ENCODE measurements at places on chromosomes 12 and 14.

- DNase-seq: no peak
Measured at GRCh38 chr12:13071305-13072280, 27.4 kb downstream of the FAM234B start.

DNA sequence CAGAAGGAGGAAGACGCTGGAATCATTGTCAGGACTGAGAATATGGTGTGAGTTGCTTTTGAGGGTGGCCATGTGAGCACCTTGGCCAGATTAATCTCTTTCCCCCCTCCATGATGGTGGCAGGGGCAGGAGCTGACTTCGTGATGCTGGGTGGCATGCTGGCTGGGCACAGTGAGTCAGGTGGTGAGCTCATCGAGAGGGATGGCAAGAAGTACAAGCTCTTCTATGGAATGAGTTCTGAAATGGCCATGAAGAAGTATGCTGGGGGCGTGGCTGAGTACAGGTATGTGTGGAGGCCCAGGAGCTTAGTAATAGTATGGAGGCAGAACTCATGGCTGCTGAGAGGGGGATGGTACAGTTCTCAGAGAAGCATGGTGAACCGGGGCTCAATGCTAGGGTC is 4.3 kb downstream of the TINF2 start:
- no peak for DNase-seq

DNA sequence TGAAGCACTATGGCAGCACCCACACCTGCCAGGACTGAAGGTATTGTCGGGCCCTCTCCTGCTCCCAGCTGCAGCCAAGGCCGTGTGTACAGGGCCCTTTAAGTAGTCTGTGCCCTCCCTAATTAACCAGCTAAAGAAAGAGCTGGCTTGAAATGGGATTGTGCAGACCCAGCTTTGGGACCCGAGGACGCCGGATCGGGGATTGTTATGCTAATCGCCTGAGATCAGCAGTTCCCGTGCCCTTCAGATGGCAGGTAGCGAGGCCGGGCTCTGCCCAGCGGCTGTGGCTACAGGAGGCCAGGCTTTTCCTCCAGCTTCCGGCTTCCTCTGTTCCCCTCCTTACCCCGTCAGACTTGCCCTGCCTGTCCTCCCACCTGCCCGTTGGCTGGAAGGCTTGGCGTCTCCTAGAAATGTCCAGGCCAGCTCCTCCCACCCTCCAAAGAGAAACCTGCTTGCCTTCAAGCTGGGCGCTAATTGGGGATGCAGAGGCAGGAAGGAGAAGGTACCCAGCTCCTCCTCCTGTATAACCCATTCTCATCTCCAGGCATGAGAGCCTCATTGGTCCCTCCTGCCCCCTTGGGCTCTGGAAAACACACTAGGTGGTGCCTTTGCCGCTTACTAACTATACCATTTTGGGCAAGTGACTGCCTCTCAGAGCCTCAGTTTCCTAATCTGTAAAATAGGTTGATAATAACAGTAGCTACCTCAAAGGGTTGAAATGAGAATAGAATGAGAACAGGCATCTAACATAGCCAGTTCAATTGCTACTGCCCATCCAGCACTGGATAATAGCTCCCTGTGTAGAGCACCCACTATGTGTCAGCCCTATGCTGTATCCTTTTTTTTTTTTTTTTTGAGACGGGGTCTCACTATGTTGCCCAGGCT is 25.8 kb upstream of the MSI1 start:
- DNase-seq: peak; percentile 29

- no peak for DNase-seq
Measured at GRCh38 chr12:83389237-83389996, 702.7 kb downstream of the TMTC2 start.

DNA sequence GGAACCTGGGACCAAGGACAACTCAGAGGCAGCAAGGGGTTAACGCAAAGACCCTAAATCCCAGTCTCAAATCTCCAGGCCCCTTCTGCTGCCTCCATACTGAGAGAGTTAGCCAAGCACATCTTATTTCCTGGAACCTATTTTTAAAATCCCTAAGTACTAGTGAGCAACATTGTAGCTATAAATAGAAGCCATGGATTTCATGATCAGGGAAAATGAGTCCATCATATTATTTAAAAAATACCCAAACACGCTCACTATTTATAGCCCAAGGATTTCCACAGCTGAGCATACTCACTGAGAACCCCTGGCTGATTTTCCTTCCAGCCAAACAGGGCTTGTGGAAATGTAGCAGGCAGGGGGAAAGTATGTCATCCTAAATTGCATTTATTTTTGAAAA is 19.4 kb upstream of the TUNAR start:
- no peak for DNase-seq

GRCh38 chr12:116262741-116263140 is 14.8 kb downstream of the MED13L start:
- DNase-seq: no peak

DNA sequence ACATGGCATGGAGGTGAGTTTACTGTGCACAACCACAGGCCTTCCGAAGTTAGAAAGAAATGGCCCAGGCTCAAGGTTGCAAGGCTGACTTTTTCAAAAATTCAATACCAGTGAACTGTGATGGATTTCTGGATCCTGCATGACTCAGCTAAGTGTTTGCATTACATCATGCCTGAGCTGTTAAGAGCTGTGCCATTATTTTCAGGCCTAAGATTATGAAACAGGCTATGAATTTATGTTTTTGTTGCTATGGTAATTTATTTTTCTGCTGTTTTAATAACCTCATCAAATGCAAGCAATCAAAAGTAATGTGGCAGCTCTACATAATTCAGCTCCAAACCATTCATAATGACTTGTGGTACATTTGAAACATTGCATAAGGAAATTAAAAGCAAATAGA is 457.7 kb upstream of the TMEM132C start:
- DNase-seq: no peak

GRCh38 chr12:16076970-16077522 is 165.9 kb downstream of the DERA start:
- DNase-seq: no peak

- DNase-seq: no peak
Measured at GRCh38 chr12:45701296-45701695, 28.2 kb upstream of the ARID2 start.

DNA sequence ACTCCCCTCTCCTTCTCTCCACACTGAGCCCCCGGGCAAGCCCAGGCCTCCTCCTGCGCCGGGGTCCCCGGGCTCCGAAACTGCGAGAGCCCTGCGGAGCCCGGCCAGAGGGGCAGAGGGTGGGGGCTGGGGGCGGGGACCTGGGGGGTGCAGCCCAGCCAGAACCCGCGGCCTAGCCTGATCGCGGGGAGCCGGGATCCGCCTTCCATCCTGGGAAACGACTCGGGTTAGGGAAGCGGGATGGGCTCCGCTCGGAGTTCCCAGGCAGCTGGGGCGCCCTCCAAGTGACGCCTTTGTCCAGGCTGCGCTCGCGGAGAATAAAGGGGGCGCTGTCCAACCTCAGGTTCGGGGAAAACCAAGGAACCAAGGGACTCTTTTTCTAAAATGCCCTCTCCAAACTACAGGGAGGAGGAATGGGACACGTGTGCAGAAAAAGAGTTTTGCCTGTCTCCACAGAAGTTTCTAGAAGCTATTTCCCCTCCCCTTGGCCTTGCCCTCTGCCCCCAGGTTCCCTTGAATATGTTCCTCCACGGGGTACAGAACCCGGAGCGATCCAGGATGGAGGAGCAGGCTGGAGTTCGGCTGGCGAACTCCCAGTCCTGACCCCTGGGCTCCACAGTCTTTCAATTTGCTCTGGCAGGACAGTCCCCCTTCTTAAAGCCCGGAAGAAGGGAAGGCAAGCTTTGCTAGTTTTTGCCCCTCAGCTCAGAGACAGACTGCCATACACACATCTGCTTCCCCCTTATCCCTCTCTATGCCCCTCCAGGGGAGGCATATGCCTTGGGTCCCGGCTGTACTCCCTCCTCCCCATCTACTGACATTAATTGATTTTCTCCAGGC is 13.9 kb downstream of the NKX2-1 start:
- DNase-seq: no peak

- no peak for DNase-seq
Measured at GRCh38 chr12:54762390-54762789, 91.9 kb upstream of the MUCL1 start.

DNA sequence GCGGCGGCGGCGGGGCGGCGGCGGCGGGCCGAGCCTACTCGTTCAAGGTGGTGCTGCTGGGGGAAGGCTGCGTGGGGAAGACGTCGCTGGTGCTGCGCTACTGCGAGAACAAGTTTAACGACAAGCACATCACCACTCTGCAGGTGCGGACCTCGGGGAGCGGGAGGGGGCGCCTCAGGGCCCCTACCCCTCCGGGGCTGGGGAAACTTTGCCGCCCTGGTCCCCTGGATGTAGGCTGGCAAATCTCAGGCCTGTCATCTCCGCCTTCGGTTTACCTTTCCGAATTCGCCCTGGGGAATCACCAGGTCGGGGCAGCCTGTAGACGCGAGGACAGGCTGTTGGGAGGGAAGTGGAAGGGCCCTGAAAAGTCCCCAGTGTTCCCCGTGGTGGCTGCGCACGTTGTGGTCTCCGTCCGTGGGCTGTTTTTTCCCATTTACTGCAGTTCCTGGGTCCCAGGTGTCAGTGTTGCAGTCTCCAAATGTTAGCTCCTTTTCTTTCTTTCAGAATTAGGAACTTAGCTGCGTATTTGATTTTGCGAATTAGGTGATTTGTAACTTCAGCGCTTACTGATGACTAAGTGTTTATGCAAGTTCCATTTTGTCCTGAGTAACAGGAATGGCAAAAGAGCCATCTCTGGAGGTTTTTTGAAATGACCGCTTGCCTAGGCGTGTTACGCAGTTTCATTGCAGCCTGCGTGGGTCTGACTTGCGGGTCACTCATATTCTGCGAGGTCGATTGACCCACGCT is 656 bp downstream of the RAB21 start:
- DNase-seq: peak; percentile 48

DNA sequence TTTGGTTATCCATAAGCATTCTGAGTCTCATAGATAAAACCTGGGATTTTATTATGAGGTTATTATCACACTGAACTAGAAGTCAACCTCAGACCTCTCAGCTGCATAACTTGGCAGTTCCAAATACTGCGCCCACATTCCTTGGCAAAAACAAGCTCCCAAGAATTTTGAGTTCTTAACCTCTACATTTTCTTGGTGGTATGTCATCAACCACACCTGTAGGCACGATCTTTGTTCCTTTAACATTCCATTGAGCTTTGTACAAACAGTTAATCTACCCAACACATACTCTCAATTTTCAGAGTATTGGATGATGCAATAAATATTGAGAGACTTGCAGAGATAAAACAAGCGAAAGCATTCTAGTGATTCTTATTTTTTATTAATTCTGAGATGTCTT is 371.8 kb upstream of the PRICKLE1 start:
- DNase-seq: no peak

- no peak for DNase-seq
Measured at GRCh38 chr12:104801005-104801404, 157.1 kb downstream of the SLC41A2 start.

DNA sequence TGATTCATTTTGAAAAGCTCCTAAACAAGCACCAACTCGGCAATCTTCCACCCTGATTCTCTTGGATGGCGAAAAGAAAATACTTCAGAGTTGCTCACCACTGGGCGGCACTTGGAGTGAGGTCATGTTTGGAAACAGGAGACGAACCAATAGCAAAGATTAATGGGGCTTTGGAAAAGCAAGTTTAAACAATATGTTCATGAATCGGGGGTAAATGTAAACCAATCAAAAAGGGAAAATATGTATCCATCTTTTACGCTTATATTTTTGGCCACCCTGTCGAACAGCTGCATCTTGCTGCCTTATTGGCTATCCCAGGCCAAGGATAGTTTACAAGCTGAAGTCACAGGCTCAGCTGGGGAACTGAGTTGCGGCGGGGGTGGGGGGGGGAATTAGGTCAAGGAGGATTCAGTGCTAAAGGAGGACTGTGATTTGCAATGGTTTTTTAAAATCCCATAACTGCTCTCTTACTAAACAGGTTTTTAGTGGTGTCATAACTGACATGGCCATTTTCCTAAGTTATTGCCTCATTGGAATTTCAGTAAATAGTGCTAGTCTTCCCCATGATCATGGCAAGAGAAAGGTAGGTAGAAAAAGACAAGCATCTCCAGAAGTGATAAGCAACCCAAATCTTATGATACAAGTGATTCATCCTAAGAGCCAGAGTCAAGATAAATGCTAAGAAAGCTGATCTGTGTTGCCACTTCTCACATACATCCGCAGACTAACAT is 210.6 kb downstream of the PHLDA1 start:
- no peak for DNase-seq

DNA sequence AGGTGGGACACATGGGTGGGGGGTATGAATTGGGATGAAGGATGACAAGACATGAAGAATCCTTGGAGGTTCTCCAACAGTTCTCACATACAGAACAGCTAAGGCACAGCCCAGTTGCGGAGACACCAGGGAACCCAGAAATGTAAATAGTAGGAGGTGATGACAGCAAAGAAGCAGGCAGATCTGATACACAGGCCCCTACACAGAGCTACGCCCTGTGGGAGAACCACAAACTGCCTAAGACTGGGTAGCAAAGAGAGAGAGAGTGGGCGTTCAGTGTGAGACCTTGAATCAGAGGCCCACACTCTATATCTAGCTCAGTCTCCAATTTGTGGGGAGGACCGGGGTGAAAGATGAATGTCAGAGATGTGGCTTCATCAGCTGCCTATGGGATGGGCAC is 9.5 kb upstream of the NUMB start:
- no peak for DNase-seq

DNA sequence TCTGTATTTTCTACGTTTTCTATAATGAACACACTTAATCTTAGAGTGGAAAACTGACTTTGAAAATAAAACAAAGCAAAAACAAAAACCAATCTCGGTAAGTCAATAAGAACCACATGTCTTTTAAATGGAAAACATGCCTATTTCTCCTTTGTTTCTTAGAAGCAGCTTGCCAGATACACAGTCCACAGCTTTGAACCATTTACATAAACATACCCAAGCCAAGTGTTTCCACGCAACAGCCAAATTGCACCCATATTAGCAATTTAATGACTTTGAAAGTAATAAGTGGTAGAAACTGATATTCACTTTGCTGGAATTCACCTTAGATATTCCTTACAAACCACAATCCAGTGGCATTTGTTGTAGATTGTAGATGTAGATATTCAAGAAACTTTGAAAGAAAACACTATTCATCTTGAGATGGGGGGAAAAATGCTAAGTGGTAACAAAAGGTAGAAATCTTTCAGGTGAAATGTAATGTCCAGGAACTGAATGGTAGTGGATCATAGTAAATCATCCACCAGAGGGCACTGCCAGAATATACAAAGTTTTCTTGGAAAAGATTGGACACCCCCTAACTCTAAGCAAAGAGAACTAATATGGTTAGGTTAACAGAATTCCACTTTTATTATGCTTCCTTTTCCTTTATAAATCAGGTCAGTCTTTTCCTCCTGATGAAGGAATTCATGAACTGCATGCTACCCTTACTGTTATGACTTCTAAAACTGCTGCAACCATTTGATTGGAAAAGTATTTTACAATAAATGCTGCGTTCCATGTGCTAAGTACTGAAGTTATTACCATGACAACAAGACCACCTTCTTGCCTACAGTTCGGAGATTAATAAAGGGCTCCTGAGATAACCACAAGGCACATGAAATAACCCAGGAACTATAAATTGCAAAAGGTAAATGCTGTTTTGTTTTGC is 69.8 kb downstream of the RERG start:
- peak; percentile 44 for DNase-seq

All from NCI-H2081 (cell line).